Muscle of leg (tissue), 16 donors: ENCODE measurements at places on chromosomes 7 and 10. TPM values are rescaled to one million over a fixed set of nuclear protein-coding genes. Genes with fewer than 3 reads are reported as not detected.

- no peaks in the 10 kb centered on the region for H3K27me3 ChIP-seq
- no peak for DNase-seq
- H3K4me1 ChIP-seq: no peaks in the 10 kb centered on the region
- no peak overlapping the region for H3K27ac ChIP-seq
Observed at GRCh38 chr7:96400518-96400917, 78.6 kb upstream of the SLC25A13 start.

DNA sequence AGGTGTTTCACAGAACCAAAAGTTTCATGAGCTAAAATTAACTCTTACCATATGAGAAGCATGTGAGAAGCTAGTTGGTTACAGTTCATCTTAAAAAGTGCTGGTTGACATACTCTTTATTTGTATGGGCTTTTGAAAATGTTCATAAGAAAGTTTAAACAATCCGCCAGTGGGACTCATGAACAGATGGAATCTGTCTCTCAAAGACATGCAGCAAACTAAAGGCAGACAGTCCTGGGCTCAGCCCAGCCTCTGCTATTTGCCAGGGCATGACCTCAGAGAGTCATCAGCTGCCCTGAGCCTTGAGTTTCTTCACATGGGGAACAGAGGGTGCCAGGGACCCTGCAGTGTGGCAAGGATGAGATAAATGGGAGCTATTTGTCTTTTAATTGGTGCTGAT, 3.2 kb downstream of the PYROXD2 start:
- no peak for DNase-seq
- no peak overlapping the region for H3K4me3 ChIP-seq
- H3K27me3 ChIP-seq: no peaks in the 10 kb centered on the region

DNA sequence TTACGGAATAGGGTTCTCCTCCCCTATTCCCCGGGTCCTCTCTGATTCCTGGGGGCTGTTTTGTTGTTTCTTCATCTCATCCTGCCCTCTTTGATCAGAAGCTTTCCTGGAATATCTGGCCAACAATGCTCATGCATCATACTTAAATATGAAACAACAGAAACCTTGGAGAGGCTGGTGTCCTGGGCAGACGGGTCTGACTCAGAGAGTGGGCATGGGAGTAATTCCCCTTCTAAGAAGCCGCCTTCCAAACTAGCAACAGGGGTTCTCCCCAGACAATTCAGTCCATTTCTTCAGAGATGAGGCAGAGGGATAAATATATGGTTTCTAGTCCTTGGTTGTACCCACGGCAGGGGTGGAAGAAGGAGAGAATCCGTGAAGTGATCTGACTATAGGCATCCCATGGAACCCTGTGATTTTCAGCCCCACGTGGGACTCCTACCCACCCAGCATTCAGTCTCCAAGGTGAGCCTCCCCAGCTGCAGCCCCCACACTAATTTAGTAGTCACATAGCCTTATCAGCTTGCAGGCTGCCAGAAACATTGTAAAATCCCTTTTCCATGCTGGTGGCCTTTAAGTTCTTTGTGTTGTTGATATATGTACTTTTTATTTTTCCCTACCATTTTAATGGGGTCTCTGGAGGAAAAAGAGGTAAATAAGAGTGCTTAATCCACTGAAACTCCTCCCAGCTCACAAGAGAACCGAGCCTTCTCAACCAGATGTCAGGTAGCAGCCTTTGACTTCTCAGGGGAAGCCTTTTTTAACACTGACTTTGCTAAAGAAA, 119.2 kb downstream of the SFMBT2 start:
- no peaks in the 10 kb centered on the region for H3K27me3 ChIP-seq
- no peak overlapping the region for H3K4me3 ChIP-seq
- H3K27ac ChIP-seq: no peak overlapping the region

DNA sequence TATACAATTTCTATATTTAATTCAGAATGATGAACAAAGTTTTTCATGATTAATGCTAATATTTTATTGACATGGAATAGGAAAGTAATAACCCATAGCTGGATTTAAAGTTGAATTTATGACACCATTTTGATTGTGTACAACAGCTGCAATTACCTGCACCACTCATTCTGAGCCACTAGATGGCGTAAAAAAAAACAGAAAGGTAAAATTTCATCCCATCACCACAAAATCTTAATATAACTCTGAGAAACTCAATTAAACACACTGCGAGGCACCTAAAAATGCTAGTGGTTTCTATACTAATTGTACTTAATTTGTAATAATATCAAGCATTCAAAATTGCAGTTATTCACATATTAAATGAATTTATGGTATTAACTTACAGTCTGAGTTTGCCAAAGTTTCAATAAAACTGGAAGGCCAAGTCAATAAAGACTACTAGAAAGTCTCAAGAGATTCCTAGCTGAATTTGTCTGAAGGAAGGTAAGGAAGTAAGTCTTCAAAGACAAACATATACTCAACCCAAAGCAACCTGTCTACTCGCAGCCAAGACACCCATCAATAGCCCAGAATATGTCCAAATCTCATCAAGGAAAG, 182.5 kb downstream of the SKAP2 start:
- peaks cover 3% of the 10 kb centered on the region for H3K4me1 ChIP-seq
- H3K4me3 ChIP-seq: no peak overlapping the region

- peak; percentile 82 for DNase-seq
- peaks cover 10% of the 10 kb centered on the region for H3K4me1 ChIP-seq
- no peaks in the 10 kb centered on the region for H3K27me3 ChIP-seq
- H3K27ac ChIP-seq: peak overlapping the region; percentile 47
Observed at GRCh38 chr10:77846718-77847311, 79.7 kb downstream of the DLG5 start.

GRCh38 chr7:36357054-36357453, 32.6 kb upstream of the ANLN start:
- no peak overlapping the region for H3K27ac ChIP-seq
- no peaks in the 10 kb centered on the region for H3K4me1 ChIP-seq
- DNase-seq: no peak
- no peaks in the 10 kb centered on the region for H3K36me3 ChIP-seq
- no peaks in the 10 kb centered on the region for H3K27me3 ChIP-seq
- no peak overlapping the region for H3K4me3 ChIP-seq

- no peak overlapping the region for H3K4me3 ChIP-seq
- H3K36me3 ChIP-seq: peaks cover 7% of the 10 kb centered on the region
- peak; percentile 22 for DNase-seq
- peaks cover 2% of the 10 kb centered on the region for H3K4me1 ChIP-seq
- peak overlapping the region; percentile 48 for H3K27ac ChIP-seq
- H3K27me3 ChIP-seq: no peaks in the 10 kb centered on the region
Observed at GRCh38 chr10:87918254-87918859, 54.9 kb downstream of the PTEN start.

DNA sequence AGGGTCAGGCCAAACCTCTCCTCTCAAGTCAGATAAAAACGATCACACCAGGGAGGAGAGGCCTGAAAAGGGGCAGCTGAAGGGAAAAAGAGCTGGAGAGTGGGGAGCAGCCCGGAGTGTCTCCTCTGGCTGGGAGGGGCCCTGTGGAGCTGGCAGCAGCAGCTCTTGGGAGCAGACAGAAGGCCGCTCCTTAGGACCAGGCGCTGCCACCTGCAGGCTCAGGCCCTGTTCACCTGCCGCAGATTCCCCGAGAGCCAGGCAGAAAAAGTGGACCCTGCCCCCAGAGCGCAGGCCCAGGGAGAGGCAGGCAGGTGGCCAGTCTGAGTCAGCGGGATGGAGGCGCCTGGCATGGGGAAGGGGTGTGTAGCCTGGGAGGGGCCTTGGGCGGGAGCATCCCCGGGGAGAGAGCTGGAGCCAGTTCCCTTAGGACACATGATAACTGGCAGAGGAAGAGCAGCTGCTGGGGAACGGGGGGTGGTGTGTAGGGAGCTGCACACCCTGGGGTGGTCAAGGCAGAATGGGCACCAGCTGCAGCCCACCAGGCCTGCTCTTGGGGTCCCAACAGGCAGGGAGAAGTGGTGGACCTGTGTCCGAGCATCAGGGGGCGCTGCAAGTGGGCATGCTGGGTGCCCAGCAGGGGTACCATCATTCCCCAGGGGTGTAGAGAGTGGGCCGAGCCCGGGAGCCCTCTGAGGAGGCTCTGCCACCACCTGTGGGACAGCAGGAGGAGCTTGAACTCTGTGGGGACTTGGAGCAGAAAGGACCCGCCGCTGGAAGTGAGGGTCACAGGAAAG, 177.2 kb upstream of the RHEB start:
- H3K4me3 ChIP-seq: no peak overlapping the region
- H3K36me3 ChIP-seq: no peaks in the 10 kb centered on the region
- no peaks in the 10 kb centered on the region for H3K27me3 ChIP-seq
- no peak for DNase-seq

DNA sequence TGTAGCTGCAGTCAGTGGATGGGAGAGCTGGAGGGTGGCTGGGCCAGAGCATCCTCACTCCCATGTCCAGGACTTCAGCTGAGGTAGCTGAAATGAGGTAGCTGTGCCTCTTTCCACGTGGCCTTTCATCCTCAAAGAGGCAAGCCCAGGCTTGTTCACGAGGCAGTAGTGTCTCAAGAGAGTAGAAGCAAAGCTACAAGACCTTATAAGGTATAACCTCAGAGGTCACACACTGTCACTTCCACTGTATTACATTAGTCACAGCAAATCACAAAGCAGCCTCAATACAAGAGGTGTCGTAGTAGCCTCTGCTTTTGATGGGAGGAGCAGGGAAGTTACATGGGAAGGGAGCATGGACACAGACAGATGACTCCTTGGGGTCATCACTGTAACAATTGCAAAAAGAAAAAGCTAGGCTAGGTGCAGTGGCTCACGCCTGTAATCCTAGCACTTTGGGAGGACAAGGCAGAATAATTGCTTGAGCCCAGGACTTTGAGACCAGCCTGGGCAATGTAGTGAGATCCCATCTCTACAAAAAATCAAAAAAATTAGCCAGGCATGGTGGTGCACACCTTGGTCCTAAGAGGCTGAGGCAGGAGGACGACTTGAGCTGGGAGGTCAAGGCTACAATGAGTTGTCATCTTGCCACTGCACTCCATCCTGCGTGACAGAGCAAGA, 97.5 kb downstream of the SKIDA1 start:
- DNase-seq: no peak
- no peaks in the 10 kb centered on the region for H3K27me3 ChIP-seq
- H3K36me3 ChIP-seq: no peaks in the 10 kb centered on the region

DNA sequence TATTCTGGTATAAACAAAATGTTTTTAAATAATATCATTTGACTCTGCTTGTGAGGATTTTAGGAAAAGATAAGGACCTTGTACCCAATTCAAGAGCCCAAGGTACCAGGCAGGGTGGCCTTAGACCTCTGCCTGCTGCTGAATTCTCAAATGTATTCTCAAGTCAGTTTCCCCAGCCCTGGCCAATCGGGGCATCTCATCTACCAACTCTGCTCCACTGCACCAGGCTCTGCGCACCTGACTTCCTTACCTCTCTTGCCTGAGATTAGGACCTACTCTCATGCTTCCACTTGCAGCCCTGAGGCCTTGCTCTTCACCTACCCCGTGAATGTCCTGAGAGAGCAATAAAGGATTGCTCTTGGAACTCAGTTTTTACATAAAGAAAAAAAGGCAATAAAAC, 69.6 kb upstream of the EZH2 start:
- no peaks in the 10 kb centered on the region for H3K4me1 ChIP-seq
- H3K27ac ChIP-seq: no peak overlapping the region
- H3K4me3 ChIP-seq: no peak overlapping the region

NUTM2E gene
- total RNA-seq: 0.35 TPM

KLF14 gene
- 0.98 TPM for total RNA-seq

ZPBP gene
- not detected for total RNA-seq

GCK gene
- total RNA-seq: 4.4 TPM
